SW 1271 (cell line): ENCODE measurements at places on chromosomes 4 and X.

DNA sequence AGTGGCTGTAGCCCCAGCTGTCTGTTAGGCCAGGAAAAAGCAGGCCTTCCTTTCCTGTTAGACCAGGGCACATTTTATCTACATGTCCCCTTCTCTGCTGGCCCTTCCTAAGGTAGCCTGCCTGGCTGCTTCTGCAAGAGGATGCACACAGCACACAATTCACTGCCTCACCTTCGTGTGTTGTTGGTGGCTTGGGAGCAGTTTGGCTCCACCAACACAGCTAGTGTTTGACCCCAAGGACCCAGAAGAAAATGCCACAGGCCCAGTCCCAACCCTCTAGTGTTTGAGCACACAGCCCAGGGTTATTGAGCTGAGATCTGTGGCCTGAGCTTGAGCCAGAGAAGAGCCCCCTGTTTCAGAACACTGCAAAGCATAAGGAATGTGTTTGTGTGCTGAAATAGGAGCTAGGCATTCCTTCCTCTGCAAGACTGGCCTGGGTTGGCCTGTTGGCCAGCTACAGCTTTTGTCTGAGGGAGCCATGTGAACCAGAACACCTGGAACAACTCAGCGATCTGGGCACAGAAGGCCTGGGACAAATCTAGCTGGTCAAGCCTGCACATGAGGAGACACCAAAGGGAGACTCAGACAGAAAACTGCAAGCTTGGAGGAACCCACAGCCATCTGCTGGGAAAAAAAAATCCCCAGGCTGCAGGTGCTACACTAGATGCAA, 26.4 kb downstream of the MAGEE1 start:
- DNase-seq, result no peak

GRCh38 chr4:41307638-41308037, 50.9 kb downstream of the UCHL1 start:
- no peak for DNase-seq

- DNase-seq, result no peak
These were observed 36.7 kb upstream of the HMX1 start for GRCh38 chr4:8908206-8908893.

DNA sequence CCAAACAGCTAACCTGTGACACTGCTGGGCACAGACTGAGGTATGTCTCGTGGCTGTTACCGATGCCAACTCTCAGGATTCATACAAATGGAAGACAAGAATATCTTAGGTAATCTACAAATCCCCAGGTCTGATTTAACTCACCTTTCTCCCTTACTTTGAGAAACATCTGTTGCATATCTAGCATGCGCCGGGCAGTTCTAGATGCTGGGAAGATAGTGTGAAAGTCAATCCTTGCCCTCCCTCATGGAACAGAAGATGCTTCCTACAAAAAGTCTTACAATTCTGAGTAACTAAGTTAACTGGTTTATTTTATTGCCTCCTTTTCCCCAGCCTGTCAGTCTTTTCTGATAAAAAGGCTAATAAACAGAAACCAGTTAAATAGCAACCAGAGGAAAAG, 212.2 kb upstream of the FAT1 start:
- DNase-seq, result no peak

DNA sequence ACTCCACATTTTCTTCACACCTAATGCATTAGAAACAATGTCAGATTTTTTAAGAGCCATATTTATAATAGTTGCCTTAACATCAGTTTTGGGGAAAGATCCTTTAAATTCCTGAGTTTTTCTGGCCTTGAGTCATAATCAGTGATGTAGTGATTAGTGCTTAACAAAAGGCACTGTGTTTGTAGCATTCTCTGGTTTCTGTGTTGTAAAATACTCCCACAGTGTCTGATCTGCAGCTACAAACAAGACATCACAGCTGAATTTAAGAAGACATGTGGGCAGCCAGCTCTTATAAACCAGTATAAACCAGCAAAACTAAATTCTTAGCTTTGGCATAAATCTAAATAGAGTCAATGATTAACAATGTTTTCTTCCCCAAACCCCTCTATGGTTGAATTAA, 233.8 kb downstream of the FSTL5 start:
- DNase-seq, result no peak

GRCh38 chr4:130545596-130545995, 1449.6 kb downstream of the C4orf33 start:
- no peak for DNase-seq

DNA sequence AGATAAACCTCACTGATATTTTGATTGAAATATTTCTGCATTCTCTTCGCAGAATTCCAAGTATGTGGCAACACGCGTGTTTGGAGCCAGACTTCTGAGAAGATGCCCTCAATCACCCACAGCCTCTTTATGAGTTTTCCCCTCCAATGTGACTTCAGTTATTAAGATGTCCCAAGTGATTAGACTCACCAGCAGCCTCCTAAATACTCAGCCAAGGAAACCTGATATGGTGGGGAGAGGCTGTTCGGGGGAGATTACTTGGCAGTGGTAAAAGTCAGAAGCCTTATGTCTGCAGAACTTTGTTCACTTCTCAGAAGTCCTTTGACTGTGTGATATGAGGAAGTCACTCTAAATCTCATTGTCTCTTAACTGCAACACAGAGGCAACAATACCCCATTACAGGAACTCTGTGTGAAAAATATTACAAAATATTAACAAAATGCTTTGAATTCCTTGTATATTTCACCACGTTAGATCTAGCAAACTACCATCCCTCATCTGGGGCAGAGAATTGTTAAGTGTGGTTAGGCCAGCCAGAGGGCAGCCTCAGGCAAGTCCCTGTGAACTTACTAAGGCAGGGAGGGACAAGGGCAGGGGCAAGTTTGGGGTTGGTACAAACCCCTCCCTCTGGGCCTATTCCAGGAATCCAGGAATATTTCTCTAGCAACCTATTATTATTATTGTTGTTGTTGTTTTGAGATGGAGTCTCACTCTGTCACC, 151.4 kb upstream of the USP9X start:
- DNase-seq, result no peak

GRCh38 chr4:18627447-18628005, 606.0 kb upstream of the LCORL start:
- DNase-seq, result no peak

DNA sequence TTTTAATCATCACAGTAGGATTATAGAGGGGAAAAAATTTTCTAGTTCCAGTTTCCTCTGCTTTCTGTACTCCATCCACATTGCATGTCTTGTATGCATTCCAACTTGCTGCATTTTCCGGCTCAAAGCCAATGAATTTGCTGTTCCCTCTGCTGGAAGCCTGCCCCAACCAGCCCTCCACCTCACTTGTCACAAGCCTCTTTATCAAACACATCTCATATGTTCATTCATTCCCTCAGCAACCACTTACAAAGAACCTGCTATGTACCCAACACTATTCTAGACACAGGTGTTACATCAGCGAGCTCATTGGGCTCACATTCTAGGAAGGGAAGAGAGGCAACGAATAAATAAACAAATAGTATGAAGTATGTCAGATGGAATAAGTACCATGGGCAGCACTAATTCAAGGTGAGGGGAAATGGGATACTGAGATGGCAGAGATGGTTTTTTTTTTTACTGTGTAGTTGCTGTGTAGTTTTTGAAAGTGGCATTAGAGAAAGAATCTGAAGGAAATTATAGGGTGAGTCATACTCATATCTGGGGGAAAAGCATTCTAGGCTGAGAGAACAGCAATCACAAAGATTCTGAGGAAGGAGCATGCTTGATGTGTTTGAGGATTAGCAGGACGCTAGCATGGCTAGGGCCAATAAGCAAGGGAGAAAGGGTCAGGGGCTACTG, 332.5 kb downstream of the PDGFC start:
- DNase-seq, result no peak

- no peak for DNase-seq
These were observed 11.3 kb downstream of the EIF1AX start for GRCh38 chrX:20130357-20130756.

DNA sequence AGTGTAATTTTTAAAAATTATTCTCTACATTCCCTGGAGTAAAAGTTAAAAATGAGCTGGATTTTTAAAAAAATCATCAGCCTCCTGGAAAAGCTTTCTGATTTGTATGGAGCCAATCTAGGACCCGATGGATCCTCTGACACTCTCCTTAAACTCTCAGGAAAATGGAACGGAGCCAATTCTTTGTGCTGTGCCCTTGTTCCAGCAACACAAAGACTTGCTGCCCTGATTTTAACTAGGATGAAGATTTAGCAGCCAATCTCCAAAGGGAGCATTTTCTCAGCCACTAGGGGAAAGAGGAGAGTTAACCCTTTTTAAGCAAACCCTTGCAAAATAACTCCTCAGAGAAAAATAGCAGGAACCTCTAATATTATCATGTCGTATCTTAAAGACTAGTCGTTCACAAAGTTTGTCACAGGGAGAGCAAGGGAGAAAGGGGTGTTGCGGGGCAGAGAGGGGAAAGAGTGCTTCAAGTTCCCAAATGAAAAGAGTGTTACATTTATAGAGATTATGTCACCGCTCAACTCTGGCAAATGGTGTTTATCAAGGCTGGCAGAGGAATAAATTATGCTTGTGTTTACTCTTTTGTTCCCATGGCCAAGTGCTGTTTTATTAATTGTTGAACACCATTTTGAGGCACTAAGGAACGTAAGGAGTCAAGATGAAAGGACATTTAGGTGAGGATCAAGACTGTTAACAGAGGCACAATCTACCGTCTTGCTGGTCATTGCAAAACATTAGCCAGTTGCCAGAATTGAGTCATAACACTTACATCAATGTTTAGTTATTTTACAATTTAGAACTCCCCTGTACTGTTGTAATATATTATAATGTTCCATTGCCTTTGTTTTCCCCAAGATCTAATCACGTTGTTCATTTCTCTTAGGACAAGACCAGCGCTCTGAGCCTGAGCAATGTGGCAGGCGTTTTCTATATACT, 250.7 kb downstream of the THOC2 start:
- DNase-seq, result no peak

- DNase-seq, result no peak
These were observed 9.7 kb downstream of the RAP2C start for GRCh38 chrX:132209527-132209926.

GRCh38 chr4:94650690-94651089, 107.1 kb upstream of the BMPR1B start:
- no peak for DNase-seq
